Naive thymus-derived CD8-positive, alpha-beta T cell (primary cell): ENCODE measurements at places on chromosomes 6 and 20.

- DNase-seq, result no peak
These were observed 93.0 kb downstream of the SLC35B3 start for GRCh38 chr6:8342241-8342819.

- no peak for DNase-seq
These were observed 444.2 kb downstream of the CDH26 start for GRCh38 chr20:60402189-60403058.

DNA sequence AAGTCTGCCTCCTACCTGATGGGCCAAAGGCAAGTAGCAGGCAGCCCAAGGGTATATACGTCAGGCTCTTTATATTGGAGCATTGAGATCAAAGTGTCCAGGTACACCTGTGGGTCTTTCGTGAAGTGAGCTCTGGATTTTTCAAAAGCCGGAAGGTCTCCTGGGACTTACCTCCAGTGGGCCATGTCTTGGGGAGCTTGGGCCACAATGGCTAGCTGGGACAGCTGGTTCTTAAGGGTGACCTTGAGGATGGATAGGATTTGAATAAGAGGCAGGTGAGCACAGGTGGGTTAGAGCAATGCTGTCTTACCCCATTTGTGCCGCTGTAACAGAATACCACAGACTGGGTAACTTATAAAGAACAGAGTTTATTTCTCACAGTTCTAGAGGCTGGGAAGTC lies 153.4 kb downstream of the CDC5L start:
- no peak for DNase-seq

- DNase-seq, result no peak
These were observed 537 bp downstream of the PRR3 start for GRCh38 chr6:30557683-30557981.

DNA sequence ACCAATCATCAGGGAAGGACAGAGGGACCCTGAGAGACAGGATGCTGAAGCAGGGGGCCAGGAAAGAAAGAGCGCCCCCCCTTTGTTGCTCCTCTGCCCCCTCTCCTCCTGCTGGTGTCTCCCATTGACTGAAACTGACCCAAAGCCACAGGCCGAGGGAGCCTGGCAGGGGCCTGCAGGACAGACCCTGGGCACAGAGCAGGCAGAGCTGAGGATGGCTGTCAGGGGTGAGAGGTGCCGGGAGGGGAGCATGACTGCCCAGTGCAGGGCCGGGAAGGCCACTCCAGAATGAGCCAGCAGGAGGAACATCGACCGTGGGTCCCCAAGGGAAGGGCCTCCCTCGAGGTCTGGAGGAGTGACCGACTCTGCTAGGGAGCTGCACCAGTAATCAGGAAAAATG lies 427.8 kb downstream of the PREX1 start:
- no peak for DNase-seq

GRCh38 chr20:33306807-33307206 lies 23.8 kb downstream of the BPIFB1 start:
- no peak for DNase-seq

DNA sequence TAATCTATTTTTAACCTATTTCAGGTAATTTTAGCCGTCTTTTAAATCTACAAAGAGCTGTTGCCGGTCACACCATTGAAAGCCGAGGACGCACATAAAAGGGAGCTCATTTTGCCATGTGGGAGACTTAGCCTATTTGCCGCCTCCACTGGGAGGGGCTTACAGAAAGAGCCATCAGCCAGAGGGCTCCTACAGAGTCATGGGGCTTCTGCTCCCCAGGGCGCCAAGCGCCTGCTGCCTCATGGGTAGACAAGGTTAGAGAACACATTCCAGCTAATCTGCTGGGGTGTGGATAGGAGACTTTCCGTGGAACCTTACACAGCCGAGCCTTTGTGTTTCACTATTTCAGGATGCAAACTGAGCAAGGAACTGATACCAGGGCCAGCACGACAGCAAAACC lies 12.6 kb downstream of the PCMTD2 start:
- DNase-seq, result no peak

DNA sequence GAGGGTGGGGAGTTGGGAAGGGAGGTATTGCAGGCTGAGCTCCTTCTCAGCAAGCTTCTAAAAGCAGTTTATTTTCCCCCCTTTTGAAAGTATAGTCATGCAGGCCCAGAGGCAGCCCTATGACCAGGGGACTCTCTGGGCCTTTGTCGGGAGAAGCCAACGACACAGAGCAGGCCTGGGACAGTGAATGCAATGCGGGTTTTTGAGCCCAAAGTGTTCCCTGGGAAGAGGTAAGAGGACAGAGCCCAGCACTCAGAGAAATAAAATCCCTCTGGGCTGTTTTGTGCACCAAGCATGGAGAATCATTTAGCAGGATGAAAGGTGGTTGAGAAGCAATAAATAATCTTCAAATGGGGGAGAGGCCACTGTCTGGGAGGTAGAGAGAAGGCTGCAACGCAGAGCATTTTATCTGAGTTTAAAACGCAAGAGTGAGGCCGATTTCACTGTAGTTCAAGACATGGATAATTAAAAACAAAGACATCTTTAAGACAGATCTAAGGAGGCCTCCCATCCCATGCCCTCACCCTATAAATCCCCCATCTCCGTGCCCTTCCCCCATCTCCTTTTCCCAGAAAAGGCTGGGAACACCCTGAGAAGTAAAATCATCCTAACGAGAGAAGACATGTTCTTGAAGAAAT lies 237.5 kb downstream of the CDC5L start:
- no peak for DNase-seq

GRCh38 chr6:3794092-3794491 lies 42.6 kb upstream of the PXDC1 start:
- DNase-seq, result no peak

- no peak for DNase-seq
These were observed 84.3 kb upstream of the NRN1 start for GRCh38 chr6:6090861-6091607.

DNA sequence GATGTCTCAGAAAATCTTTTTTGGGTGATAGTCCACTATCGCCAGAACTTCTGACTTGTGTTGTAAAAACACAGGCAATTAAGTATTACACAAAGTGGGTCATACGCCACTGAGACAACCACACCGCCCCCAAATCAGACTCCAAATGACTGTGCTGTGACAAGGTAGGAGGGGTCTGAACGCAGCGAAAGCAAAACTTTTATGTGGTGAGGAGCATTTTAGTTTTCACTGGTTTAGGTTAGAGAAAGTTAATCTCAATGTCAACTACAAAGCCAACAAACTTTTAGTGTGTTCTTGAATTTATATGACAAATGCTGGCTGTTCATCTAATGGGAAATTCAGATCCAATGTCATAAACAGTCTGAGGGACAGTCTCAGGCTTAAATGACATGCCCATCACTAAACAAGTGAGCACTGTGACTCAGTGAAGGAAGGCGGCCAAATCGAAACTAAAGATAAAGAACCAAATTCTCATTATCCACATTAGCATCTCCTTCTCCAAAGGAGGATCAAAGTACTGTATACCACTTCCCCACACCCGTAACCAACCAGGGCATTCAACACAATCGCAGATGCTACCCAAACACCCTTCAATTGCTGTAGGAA lies 186.7 kb downstream of the GJA10 start:
- DNase-seq, result peak; percentile 88

DNA sequence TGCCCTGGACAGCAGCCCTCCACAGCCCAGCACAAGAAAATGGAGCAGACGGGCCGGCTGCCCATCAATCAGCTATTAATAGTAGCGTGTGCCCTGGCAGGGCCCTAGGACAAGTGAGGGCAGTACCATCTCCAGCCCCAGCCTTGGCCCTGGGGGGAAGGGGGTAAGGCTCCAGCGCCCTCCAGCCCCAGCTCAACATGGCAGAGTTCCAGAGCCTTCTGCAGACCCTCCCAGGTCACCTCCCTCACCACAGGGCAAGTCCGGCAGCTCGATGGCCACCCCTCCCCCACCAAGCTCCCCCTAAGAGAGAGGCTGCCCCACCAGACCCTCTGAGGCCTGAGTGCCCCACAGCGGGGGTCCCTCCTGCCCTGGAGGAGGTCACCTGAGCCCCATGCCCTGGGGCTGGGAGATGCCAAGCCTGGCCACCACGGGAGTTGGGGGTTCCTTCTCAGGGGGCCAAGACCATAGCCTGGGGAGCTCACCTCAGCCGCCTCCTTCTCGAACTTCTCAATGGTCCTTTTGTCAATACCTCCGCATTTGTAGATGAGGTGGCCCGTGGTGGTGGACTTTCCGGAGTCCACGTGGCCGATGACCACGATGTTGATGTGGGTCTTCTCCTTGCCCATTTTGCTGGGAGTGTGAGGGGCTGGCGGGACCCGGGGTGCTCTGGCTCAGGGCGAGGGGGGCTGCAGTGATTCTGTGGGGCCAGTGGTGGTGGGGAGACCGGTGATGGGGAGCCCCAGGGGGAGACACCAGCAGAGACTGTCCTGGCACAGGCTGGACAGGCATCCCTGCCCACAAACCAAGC lies 1.5 kb downstream of the EEF1A2 start:
- no peak for DNase-seq

GRCh38 chr6:159577564-159577963 lies 115.5 kb downstream of the SOD2 start:
- DNase-seq, result no peak

DNA sequence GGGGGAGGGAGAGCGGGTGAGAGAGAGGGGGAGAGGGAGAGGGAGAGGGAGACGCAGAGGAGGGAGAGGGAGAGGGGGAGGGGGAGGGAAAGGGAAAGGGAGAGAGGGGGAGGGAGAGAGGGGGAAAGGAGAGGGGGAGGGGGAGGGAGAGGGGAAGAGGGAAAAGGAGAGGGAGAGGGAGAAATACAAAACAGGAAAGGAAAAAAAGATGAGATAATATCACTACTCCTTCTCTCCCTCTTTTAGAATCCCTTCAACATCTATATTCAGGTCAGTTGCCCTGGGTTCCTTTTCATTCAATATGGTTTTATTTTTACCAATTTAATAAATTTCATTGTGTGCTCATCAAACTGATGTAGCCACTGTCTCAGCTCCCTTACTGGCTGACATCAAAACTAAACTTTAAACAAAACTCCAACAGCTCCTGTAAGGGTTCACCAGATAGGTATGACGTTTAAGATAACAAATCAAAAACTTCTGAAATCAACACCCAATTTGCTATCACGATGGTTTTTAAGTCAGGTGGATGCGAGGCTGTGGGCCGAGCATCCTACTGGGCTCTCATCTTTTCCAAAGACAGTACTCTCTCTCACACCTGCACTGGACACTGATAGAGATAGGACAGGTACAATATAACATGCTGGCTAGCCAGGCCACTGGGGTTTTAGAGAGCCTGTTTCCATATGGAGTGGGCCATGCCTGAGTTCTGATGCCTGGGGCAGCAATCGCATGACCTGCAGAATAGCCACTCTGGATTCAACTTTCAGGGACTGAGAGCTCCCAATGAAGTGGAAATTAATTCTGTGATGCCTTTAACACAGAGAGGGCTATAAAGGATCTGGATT lies 99.5 kb downstream of the FYN start:
- DNase-seq, result no peak

DNA sequence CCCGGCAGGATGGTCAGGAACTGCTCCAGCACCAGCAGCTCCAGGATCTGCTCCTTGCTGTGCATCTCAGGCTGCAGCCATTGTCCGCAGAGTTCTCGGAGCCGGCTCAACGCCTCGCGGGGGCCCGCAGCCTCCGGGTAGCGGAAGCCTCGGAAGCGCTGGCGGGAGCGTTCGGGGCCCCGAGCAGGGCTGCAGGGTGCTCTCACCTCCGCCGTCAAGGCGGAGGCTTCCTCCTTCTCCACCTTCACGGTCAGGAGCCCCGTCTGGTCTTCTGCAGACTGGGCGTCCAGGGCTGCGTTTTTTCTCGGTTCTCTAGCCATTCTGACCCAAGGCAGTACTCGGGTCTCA lies 434 bp downstream of the ZKSCAN4 start:
- peak; percentile 23 for DNase-seq

DNA sequence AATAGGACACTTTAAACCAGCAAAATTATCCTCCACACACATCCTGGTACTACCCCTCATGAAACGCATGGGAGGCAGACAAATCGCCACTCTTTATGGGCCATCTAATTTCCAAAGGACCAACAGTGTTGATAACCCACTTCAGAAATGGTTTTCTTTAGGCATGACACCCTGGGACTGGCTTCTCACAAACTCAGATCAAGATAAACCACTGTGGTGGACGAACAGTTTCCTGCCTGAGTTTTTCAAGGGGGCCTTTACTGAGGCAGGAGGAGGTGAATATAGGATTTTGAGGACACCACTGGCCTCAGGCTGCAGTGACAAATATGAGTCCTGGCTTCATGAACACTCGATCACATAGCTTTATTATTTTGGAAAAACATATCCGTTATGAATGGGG lies 26.0 kb downstream of the TRAM2 start:
- no peak for DNase-seq

- no peak for DNase-seq
These were observed 14.7 kb downstream of the DPPA5 start for GRCh38 chr6:73339340-73339739.

GRCh38 chr6:109243863-109244825 lies 138.1 kb downstream of the CD164 start:
- DNase-seq, result no peak

DNA sequence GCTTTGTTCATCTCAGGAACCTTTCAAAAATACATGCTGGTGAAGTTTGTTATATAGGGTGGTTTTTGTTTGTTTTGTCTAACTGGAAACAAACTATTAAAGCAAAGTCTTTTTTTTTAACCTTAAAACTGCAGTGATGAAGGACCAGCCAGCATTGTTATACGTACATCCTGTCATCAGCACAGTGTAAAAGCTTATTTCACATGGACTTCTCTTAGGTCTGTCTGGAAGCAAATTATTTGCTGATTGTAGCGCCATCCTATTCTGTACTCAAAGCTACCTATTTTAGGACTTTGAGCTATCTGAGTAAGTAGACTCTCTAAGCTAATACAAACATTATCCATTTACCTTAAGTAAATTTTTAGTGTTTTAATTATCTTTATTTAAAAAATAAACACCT lies 61.7 kb downstream of the SNX9 start:
- DNase-seq, result no peak

DNA sequence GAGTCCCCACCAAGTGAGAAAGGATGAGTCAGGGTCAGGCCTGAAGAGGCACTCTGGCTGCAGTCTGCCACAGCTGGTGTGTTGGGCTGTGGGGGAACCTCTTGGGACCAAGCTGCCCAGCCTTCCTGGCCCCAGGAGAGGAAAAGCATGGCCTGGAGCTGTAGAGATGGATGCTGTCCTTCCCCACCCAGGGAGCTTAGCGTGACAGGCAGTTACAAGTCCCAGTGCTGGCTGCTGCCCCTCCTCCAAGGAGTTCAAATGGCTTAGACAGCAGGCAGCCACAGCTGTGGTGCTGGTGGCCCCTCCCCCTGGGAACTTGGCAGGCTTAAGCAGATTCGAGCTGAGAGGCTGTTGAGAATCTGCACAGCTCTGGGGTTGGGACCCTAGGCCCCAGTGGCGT lies 253.2 kb downstream of the PLCB1 start:
- DNase-seq, result no peak

- no peak for DNase-seq
These were observed 71.5 kb downstream of the RTN4IP1 start for GRCh38 chr6:106557837-106558236.
